Fibroblast of upper back skin (primary cell): ENCODE measurements at places on chromosomes 1 and 21.

- DNase-seq: no peak
These were observed 39.5 kb downstream of the TRPM2 start for GRCh38 chr21:44392916-44393315.

DNA sequence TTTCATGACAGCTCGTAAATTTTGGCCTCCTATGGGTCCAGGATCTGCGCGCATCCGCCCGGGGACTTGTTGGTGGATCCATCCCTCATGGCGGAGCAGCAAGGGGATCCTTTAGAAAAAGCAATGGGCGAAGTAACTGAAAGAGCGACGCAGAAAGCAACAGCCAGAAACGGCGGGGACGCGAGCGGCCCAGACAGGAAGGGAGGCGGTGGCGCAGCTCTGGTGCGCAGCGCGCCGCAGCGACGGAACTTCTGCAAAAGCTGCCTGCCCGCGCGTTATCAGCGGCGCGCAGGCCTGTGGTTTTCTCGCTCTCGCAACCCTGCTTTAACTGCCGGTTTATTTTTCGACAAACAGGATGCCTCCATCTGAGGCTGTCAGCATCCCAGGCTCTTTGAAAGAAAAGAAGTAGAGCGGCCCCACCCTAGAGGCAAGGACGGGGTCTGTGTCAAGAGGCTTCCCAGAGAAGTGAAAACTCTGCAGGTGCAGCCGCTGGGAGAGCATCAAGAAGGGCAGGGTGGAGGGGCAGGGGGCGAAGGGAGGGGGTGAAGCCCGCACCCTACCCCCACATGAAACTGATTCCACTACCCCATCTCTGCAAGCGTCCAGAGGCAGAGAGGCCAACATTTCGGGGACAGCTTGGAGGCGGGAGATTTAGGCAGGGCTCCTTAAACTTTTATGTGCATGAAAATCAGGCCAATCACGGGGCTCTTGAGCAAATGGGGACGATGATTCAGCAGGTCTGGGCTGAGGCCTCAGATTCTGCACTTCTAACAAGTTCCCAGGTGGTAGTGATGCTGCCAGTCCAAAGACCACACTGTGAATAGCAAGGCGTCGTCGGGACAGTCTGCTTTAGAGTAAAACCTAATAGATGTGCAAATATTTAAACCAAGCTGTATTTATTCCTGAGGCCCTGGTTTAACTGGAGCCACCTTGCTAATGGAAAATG, 22.2 kb downstream of the RUNX1 start:
- no peak for DNase-seq

DNA sequence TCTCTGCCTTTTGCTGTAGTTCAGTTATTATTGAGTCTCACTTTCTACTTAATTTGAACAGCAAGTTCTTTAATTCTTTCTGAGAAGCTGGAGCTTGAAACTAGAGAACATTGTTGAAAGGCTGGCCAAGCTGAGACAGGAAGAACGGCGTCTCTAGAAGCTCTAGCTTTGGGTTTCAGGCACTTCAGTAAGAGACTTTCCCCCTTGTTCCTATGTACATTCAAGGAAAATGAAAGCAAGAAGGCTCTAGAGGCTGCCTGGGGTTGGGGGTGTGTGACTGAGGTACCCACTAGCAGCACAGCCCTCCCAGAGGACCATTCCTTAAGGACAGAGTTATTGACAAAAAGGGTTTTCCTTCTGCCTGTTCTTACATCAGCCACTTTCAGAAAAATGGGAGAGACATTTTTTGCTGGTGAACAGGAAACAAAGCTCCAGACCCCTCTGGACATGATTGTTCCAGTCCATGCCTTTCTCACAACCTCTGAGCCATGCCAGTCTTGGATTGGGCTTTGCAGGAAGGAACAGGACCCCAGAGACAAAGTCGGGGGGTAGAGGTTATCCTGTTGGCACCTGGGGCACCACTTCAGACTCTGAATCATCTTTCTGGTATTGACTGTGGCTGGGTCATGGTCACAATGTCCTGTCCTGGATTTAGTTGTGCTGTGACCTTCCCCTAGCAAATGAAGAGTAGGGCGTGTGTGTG, 63.1 kb downstream of the LAMC2 start:
- DNase-seq: no peak

DNA sequence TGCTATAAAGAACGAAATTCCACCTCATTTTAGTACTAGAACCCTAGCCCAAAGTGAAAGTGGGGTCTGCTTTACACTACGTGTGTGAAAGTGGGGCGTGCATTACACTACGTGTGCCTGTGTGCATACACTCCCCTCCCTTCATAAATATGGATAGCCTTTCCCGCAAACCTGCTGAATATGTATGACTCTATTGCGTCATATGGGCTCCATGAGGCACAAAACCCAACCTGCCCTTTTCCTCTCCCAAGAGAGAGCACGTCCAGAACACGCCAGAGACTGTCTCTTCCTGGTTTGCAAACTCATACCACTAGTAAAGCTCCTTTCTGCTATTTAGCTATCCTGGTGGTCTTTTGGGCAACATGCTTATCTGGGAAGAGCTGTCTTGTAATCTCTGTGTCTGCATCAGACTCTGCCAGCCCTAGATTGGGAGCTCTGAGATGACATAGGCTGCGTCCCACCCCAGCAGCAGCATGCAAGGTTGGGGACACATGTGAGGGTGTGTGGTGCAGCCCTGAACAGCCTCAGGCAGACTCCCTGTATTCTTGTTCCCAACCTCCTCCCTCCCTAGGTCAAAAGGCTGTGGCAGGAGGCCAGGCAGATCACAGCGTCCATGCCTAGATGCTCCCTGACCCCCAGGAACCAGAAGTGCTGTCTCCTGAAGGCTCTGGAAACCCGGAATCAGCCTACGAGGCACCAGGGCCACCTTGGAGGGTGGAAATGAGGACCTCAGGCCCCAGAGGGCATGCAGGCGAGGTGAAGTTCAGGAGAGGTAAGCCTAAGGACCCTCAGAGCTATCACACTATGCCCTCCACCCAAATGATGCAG, 12.3 kb upstream of the PADI1 start:
- DNase-seq: peak; percentile 31
